H7 (cell line): ENCODE measurements at places on chromosomes 4 and X.
A peak's percentile ranks its signal among the peaks of the same experiment; 100 is the strongest.

GRCh38 chrX:6383917-6384316, 151.0 kb downstream of the VCX3A start:
- DNase-seq = no peak

- no peak for DNase-seq
Measured at GRCh38 chr4:2483237-2483636, 14.3 kb downstream of the RNF4 start.

DNA sequence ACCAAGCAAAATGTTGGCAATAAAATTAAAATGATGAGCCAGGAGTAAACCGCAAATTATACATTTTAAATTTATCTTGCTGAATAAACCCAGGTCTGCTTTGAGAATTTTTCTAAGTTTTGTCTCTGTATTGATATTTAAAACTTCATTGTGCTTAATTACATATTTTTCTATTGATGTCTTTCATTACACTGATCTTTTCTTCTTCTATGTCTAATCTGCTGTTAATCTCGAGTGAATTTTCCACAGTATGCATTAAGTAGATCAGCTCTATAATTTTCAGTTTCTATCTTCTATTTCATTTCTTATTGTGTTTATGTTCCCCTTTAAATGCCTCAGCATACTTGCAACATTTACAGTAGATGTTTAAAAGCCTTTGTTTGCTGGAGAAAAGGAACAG, 918.7 kb downstream of the FAT4 start:
- no peak for DNase-seq

- DNase-seq = no peak
Measured at GRCh38 chrX:124240422-124240821, 92.0 kb upstream of the TEX13D start.

- DNase-seq = no peak
Measured at GRCh38 chr4:53744446-53745160, 153.3 kb upstream of the LNX1 start.

GRCh38 chr4:83542225-83542624, 6.3 kb downstream of the GPAT3 start:
- no peak for DNase-seq

- DNase-seq = peak; percentile 4
Measured at GRCh38 chr4:149999485-150000074, 78.7 kb upstream of the DCLK2 start.

GRCh38 chrX:12894074-12895030, 12.1 kb upstream of the TLR8 start:
- DNase-seq = peak; percentile 42

DNA sequence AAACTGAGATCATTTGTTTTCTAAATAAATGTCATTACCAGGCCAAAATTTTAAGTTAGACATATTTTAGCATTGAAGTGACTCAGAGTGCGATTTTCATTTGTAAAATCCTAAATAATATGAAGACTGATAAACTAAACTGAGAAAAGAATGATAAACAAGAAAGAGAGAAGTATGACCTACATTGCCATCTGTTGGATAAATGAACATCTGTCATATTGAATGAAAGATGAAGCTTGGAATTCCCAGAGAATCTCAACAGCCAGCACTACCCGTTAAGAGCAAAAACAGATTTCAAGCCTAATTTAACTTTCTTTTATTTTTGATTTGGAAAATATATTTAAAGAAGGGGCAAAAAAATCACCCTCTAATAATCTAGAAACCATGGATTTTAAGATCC, 591.0 kb upstream of the ATOH1 start:
- DNase-seq = no peak
